Stimulated activated CD8-positive, alpha-beta memory T cell treated with anti-CD3 and anti-CD28 coated beads, Interleukin-4, amount 100 ng/mL, for 1 hour (primary cell): ENCODE measurements at places on chromosomes 6 and 20.

DNA sequence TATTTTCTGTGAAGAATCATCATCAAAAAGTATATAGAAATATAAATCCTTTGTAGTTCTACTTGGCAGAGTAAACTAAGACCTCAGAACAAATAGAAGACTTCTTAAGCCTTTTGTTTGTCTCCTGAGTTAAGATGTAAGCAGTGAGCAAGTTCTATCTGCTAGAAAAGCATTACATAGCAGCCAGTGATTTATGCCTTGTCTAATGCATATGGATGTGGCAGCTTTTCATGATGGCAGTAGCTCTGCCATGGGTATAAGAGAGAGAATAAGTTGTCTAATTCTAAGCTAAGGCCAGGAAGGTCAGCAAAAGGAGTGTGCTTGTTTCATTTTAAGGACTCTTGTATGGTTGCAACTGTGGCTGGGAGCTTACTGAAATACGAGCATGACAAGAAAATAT, 920.2 kb downstream of the GRIK2 start:
- DNase-seq, result no peak

DNA sequence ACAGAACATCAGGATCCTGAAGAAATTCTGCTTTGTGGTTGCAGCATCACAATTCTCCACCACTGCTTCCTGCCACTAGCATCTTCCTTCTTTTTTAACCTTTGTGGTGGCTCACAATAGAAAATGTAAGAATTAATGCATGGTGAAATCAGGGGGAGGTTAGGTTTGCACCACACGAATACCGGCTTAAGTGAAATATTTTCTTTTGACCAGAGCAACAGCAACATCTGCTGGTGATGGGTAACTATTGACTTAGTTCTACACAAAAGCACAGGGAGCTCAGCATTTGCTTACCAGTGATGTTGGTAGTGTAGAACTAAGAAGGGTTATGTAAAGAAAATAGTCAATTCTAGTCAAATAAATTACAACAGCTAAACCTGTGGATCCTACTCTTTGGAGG, 280.5 kb downstream of the SYNE1 start:
- DNase-seq, result no peak

GRCh38 chr6:135148889-135149288, 32.2 kb upstream of the MYB start:
- no peak for DNase-seq

GRCh38 chr6:107753778-107754177, 70.3 kb downstream of the SCML4 start:
- no peak for DNase-seq
